Femur (tissue), 1 donor: ENCODE measurements at places on chromosomes 7 and 10.

GRCh38 chr7:42645906-42646305 is 266.0 kb downstream of the C7orf25 start:
- DNase-seq: no peak

DNA sequence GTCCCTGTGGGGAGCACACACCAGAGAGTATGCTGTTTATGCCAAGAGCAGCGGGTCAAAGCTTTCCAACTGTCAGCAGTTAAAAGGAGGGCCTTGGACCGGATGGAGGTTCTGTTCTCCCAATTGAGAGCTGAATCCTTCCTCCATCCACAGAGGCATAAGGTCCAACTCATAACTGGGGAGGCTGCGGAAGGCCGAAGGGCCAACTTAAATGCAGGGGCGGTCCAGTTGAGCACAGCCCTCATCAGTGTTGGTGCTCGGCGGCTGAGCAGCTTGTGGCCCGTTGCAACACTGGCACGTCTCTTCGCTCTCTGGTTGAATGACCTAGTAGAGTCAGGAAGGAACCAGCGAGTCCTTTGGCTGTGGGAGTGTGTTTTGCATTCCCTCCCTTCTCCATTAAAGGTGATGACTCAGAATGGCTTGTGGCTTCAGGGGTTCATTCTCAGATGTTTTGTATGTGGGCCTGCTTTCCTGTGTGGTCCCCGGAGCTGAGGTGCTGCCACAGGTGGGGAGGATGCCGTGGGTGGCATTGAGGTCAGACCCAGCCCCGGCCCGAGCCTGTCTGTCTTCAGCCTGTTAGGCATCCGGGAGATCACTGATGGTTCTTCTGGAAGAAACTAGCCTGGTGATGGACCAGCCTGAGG is 44.8 kb upstream of the DMBT1 start:
- no peak for DNase-seq

DNA sequence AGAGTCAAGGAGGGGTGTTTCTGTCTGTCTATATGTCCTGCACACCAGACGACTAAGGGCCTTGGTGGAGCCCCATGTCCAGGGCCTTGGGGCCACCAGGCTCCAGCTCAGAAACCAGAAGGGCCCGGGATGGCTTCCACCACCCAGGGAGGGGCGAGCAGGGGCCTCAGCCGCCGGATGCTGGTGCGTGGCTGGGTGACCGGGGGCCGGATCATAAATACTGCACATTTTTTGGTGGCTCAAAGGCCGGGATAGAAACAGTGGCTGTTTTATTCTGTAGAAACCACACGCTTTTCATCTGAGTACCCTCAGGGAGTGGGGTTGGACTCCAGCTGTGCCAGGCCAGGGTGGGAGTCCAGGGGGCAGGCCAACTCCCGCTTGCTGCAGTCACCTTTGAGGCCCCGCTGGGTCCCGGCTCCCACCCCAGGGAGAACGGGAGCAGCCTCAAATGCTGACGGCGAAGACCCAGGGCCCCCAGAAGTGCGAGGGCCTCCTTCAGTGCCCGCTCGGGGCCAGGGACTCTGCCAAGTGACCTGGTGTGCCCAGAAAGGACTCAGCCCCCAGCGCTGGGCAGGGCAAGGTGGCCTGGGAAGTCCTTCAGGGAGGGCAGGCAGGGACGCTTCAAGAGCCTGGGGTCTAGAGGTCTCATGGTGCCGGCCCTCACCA is 28.2 kb downstream of the PDGFA start:
- no peak for DNase-seq

- no peak for DNase-seq
Observed at GRCh38 chr10:70335246-70335613, 47.2 kb downstream of the LRRC20 start.

GRCh38 chr10:95506056-95506737 is 55.0 kb downstream of the SORBS1 start:
- DNase-seq: no peak

DNA sequence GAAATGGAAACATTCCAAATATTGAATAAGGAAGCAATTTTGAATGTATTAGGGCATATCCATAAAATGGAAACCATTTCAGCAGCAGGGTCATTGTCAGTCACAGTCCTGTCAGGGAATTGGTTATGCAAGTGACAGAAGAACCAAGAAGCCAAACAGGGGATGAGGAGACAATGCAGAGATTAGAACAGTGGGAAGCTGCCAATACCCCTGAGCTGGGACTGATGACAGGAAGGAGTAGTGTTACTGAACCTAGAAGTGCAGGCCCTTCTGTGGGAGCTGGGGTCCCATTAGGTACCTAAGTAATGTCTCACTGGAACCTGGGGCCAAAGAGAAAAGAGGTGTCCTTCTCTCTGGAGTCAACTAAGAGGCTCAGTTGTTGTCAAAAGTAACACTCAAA is 37.6 kb upstream of the NPSR1 start:
- no peak for DNase-seq

DNA sequence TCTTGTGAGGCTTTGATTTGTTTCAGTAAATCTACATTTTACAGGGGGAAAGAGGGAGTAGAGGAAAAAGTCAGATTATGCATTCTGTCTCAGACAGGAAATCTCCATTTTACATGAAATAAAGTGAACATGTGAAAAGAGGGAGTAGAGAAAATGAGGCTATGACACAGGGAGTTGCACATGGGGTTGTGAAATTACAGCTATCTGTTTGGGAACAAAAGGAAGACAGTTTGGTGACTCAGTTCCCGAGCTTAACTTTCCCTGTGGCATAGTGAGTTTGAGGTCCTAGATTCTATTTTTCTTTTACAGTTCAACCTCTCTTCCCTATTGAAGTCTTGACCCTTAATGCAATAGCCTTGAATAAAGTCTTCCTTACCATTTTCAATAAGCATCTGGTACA is 63.2 kb upstream of the AGR3 start:
- DNase-seq: no peak

GRCh38 chr7:1062296-1063294 is 18.2 kb downstream of the GPR146 start:
- DNase-seq: no peak

DNA sequence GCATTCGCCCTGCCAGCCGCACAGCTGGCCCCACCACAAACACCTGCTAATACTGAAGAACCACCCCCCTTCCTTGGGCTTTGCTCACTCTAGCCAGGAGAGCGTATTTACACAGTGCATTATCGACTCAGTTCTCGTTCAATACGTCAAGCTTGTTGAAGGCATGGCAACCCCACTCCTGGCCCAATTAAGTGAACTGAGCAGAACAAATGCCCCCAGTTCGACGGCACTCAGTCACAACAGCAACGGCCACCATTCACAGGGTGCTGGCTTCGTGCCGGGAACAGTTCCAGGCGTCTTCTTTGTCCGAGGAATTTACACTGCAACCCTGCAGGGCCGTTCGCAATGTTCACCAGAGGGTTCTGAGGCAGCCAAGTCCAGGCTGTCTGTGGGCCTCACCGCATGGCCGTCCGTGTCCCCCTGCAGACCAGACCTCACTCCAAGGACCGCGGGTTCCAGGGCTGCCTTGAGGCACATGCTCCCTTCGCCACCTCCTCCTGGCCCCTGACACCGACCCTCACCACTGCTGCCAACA is 175.3 kb downstream of the DIP2C start:
- DNase-seq: no peak

- DNase-seq: peak; percentile 30
Observed at GRCh38 chr10:77106676-77107075, 530.9 kb downstream of the KCNMA1 start.

- no peak for DNase-seq
Observed at GRCh38 chr7:132130497-132130896, 445.8 kb downstream of the PLXNA4 start.

- DNase-seq: peak; percentile 42
Observed at GRCh38 chr7:78018641-78019446, 220.3 kb downstream of the PHTF2 start.
